Cortex of kidney (tissue), 1 donor: ENCODE measurements at places on chromosomes 5 and 9.
A peak's percentile ranks its signal among the peaks of the same experiment; 100 is the strongest.

GRCh38 chr9:127650518-127650917 is 38.4 kb downstream of the STXBP1 start:
- no peak for DNase-seq

DNA sequence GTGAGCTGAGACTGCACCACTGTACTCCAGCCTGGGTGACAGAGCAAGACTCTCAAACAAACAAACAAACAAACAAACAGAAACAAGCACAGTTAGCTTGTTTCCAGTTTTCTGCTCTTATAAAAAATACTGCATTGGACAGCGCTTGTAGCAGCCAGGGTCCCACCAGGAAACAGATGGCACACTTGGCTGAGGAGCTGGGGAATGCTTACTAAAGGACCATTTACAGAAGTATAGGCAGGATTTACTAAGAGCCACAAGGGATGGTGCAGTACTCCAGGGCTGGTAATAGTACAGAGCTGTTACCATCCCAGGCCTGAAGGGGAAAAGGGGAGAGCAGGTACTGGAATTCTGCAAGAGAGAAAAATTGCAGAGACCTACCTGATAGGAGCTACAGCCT is 5.2 kb upstream of the ANKS6 start:
- DNase-seq = no peak

DNA sequence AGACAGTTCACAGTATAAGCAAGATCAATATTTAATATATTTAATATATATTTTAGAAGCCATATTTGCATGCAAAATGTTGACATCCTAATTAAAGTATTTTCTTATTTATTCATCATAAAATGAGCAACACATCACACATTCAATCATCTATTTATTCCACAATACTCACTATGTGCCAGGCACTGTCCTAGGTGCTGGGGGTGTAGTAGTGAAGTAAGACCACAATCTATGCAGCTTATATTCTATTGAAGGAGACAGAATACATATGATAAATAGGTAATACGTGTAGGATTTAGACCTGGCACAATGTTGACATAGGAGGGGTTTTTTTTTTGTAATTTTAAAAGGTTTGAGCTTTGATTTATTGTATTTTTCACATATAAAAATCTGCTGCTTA is 63.1 kb downstream of the GRIN3A start:
- no peak for DNase-seq

- no peak for DNase-seq
These were observed 197.2 kb downstream of the PARP8 start for GRCh38 chr5:50863534-50864170.

DNA sequence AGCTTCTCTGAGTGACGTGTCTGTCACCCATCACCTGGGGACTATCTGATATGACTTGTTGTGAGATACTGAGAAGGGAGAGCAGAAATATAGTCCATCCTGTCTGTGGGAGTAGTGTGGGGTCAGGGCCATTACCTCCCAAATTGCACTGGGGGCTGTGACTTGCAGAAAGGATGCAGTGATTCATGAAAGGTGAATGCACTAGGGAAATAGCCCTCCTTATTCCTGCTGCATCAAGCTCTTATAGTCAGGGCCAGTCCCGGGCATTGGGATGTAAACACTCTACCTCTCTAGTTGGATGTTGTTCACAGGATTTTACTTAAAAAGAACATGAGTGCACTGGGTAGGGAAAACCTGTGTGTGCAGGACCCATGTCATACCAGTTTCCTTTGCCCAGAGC is 124.8 kb downstream of the STK32A start:
- no peak for DNase-seq

- no peak for DNase-seq
These were observed 26.6 kb downstream of the AK3 start for GRCh38 chr9:4714266-4715016.

DNA sequence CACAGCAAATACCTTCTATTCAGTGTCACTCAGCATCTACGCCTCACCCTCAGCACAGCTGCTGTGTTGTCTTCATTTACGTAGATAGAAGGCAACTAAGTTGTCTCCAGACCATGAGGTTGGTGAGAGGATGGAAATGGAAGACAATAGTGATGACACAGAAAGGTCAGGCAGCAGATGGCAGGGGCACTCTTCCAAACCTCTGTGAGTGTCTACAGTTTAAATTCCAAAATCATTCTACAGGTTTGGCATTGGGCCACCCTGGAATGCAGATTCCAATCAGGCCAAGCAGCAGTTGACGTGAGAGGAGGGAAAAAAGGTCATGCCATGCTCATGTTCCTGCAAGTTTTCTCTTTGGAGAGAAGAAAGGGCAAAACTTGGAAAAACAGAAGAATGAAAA is 68.7 kb upstream of the ADAMTSL1 start:
- no peak for DNase-seq

DNA sequence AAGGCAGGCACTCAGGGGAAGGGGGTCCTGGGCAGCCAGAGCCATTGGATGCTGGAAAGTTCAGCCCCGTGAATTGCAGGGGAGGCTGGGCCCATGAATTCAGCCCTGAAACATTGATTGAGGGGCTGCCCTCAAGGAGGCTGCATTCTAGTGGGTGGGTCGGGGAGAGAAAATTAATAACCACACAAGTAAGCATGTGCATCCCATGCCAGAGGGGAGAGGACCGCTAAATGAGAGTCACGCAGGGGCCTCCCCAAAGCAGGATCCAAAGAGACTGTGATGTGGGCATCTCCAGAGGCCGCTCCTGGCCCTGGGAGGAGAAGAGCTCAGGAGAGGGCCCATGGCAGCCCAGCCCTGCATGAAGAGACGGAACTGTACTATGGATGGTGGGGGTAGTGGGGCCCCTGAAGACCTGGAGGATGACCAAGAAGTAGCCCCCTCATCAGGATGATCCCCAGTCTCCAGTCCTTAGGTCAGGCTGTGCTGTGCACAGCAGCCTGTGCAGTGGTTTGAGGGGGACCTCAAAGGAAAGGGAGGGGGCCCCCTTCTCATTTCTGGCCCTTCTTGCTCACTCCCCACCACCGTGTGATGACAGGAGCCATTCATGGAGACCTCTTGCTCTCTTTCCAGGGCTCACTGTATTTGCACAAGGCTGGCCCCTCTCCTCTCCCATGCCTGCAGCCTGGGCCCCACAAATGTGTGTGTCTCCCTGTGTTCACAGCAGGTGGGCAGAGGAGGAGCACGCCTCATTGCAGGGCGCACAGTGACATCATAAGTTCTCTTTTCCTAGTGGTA is 233.6 kb upstream of the IRX1 start:
- DNase-seq = no peak

DNA sequence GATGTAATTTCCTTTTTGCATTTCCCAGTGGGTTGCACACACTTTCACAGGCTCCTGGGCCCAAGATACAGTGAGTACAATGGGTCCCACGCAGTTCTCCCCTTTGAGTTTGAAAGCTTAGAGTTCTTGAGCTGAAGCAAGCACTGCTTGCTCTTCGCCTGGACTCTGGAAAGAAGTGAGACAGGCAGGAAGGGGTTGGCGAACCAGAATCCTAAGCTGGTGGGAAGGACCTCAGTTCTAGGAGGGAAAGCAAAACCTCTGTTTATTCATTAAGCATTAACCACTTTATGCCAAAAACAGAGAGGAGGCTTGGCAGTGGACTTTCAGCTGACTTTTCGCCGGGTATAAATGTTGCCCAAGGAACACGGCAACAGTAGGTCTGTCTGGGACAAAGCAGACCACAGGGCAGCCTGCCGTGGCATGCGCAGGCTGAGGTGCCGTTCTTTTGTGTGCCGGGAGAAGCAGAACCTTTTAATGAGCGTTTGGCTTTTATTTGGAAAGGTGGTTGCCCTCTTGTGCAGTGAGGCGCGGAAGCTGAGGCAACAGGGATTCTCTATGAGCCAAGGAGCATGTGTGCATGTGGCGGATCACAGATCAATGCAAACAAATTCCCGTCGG is 239.9 kb upstream of the PANK3 start:
- no peak for DNase-seq

DNA sequence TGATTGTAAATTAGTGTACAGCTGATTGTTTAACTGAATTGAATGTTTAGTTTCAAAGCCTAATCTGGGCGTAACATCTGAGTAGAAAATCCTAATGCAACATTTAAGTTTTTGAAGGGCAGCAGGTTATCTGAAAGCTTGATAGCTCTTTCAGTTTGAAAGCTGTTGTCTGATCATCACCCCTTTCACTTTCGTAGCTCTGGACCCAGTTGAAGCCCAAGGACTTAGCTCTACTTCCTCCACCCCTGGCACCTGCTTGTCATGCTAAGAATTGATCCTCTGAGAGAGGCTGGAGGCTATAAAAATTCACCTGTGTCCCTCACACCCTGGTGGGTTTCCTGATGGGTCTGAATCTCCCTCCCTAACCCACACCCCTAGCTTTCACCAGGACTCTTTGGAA is 86.0 kb downstream of the ZFAND5 start:
- DNase-seq = no peak

- DNase-seq = no peak
These were observed 9.0 kb downstream of the CKMT2 start for GRCh38 chr5:81241961-81242648.

GRCh38 chr9:72462340-72462739 is 59.1 kb upstream of the TMC1 start:
- DNase-seq = no peak

DNA sequence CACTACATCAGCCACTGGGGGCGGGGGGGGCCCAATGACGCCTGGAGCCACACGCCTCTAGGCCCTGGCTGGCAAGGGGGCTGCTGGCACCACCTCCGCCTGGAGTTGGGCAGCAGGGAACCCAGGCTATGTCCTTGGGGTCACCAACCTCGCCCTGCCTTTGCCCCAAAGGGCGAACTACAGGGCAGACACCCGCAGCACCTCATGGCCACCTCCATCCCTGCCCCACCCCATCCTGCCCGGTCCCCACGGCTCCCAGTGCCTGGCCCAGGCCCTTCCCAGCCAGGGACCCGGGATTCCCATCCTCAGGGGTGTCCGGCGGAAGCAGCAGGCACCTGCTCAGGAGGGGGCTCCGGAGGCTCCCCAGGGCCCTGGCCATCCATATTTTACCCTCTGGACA is 37.0 kb downstream of the NACC2 start:
- DNase-seq = no peak

DNA sequence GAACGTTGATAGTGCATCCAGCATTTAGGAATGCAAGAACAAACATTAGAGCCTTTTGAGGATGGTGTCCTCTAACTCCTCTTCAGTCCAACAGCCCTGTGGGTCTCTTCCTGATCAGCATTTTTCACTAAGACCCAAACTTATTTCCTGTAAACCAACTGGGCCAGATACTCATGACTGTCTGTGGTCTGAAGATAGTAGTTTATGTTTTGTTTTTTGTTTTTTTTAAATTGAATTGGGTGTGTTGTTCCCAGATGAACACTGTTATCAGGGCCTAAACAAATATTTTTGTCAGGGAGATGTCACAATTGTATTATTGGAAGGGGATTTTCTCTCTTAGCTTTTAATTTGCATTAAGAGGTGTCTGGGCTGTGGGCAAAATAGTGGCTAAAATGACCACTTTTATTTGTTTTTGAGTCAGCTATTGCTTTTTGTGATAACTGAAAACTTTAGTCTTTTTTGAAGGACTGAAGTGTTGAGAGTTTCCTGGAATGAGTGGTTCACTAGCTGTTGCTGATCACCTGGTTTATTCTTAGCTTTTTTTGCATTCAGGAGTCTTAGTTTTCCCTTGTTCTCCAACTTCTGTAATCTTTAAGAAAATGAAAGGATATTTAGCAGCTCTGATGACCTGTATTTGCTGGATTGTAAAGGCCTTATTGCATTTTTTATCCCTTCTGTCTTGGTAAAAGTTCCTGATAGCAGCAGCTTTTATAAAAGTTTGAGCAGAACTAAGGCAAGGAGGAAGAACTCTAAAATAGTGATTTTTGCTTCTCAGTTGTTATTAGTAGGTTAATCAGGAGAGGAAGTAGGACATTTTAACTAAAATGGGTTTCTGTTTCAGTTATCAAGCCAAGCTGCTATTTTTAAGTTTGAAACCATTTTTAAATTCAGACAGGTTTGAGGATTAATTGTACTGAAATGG is 5.5 kb downstream of the MAN2A1 start:
- DNase-seq = no peak

DNA sequence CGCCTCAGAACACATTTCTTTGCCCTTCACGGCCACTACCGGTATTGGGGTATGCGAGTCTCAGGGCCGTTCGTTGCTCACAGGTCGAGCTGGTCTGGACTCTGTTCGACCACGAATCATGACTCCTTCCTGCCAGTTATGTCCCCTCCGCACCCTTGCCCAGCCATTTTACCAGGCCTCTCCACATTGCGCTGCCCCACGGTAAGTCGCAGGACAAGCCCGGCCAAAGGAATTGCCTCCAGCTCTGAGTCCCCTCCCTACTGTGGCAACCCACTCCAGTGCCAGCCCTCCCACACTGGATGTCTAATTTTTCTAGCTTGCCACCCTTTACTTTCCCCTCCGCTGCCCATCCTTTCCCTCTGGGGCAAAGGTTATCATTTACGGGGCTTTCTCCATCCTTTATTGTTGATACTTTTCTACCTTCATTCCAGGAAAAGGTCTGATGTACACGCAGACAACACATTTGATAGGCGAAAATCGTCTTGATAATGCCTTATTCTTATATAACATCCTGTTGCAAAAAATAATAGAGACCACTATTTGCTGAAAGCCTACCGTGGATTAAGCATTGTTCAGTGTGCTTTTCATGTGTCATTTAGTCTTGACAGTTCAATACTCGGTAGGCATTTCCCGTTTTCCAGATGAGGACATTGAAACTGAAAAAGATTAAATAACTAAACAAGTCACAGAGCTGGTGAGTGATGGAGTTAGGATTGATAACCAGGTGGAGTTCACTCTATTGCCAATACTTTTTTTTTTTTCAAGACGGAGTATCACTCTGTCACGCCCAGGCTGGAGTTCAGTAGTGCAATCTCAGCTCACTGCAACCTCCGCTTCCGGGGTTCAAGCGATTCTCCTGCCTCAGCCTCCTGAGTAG is 958 bp upstream of the HSPA5 start:
- DNase-seq = no peak

- no peak for DNase-seq
These were observed 85.8 kb downstream of the MRPS27 start for GRCh38 chr5:72234265-72234700.

GRCh38 chr9:5958273-5958672 is 57.2 kb downstream of the RANBP6 start:
- no peak for DNase-seq

GRCh38 chr5:86617756-86618576 is at the start of gene COX7C:
Gene COX7C, plus strand, starts transcription at chr5:86617941. Its CDS starts 115 bp downstream, at chr5:86618056.
- DNase-seq = peak; percentile 12

DNA sequence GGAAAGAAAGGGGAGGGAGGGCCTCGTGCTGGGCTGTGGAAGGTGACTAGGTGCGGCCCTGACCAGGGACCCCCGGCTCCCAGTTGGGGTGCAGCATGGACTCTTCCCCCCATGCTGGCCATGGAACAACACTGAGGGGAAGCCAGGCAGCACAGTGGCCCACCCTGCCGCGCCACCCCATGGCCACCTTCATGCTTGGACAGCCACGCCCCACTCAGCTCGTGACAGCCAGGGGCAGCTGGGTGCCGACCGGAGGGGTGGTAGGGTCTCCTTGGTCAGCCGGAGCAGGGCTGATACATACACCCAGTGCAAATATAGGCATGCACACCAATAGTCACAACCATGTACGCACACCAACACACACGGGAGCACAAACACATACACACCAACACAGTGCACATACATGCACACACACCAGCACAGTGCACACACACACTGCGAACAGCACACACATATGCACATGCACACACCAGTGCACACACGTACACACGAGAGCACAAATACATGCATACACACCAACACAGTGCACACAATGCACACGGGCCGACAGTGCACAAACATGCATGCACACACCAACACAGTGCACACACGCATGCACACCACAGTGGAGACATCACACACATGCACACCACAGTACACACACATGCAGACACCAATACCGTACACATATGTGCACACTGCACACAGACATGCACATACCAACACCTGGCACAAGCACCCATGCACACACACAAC is 8.3 kb downstream of the SOHLH1 start:
- DNase-seq = no peak
